ENCODE measurements at places on chromosomes 1 and 21. TPM values are rescaled to one million over a fixed set of nuclear protein-coding genes. Genes with fewer than 3 reads are reported as not detected.

XCL1 gene
- not detected for total RNA-seq

DNA sequence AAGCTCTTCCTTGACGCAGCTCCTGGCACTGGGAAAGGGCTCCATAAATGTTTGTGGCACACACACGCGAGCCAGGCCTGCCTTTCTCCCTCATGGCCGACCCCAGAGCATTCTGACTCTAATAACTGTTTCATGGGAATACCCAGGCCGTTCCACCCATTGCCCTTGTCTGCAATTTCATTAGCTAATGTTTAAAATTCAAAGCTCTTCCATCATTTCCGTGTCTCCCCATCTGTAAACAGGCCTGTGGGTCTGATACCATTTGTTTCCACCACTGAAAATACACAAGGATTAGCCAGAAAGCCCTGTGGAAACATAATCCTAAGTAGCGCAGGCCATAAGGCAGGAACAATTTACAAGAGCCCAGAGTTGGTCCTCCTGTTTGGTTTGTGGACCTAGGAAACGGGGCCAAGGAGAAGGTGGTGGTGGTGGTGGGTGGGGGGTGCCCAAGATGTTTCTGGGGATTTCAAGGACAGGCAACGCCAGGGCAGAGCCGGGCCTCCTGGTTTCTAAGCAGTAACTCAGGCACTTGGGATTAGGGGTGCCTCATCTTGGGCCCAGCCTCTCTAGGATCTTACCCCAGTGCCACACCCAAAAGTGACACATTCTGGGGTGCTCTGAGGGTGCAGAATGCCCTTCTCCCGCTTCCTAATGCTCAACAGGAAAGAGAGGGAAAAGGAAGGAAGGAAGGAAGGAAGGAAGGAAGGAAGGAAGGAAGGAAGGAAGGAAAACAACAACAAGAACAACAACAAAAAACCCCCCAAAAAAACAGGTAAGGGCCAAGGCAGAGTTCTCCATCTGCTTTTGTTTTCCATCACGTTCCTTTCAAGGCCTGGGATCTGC is 79.4 kb downstream of the SSBP3 start:
- DNase-seq = no peak

DNA sequence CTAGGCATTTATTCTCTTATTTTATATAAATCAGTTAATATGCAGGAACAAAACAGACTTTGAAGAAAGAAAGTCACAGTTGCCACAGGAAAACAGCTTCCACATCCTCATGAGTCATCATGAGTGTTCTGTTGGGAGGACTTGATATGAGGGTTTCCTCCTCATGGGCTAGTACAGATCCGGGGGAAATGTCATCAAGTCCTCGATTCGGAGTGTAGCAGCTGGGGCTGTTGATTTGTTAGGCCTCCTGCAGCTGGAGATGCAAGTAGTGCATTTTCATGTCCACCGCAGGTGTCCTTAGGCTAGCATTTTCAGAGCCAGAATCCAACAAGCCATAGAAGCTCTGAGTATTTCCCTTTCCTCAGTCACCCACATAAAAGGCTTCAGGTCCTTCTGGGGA is 36.7 kb downstream of the ADAM30 start:
- DNase-seq = peak; percentile 41

DNA sequence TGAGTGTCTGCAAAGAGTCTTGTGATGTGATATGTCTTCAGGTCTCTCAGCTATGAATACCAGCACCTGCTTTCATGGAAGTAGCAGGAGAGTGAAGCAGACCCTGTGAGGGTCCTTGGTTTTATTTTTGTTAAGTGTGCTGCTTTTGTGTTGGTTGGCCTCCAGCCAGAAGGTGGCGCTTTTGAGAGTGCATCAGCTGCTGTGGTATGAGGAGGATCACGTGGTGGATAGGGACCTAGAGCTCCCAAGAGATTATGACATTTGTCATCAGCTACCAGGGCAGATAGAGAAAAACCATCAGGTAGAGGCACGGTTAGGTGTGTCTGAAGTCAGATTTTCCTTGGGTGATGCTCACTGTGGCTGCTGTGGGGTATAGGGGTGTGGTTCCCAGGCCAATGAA is 1232.1 kb downstream of the MRPL39 start:
- DNase-seq = peak; percentile 0

- DNase-seq = no peak
These were observed 49.9 kb upstream of the TRABD2B start for GRCh38 chr1:48047116-48047515.

Data from A673 (cell line).